ENCODE measurements at places on chromosomes 7 and 10. TPM values are rescaled to one million over a fixed set of nuclear protein-coding genes. Genes with fewer than 3 reads are reported as not detected.

DNA sequence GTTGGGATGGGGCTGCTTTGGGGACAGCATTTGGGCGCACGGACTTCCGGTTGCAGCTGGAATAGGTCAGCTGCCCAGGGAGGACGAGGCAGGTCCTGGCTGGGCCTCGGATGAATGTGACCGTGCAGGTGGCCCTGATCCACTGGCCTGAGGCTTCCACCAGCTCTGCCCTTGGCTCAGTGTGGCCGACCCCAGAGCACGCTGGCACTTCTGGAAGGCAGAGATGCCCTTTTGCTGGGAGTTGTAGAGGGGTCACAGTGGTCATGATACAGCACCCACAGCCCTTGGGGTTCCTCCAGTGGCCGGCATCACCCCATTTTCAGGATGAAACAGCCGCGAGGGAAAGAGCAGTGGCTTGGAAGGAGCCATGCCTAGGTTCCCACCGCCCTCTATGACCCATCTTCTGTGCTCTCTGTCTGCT, 19.0 kb downstream of the ADCY1 start:
- DNase-seq = no peak

DNA sequence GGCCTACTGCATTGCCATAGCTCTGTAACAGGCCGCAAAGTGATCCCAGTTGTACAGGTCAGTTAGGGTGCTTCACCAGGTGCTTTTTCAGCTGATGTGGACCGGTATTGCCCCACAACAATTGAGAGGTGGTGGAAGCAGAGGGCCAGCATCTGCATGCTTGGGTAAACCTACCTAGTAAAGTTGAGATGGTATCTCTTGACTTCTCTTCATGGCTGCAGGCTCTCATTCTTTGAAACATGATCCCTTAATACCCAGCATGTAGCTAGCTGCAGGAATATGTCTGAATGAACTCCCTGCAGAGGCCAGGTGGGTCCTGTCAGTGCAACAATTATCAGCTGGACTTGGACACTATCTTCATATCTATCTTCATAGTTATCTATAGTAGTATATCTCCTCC, 60.7 kb upstream of the CCDC6 start:
- DNase-seq = no peak

DNA sequence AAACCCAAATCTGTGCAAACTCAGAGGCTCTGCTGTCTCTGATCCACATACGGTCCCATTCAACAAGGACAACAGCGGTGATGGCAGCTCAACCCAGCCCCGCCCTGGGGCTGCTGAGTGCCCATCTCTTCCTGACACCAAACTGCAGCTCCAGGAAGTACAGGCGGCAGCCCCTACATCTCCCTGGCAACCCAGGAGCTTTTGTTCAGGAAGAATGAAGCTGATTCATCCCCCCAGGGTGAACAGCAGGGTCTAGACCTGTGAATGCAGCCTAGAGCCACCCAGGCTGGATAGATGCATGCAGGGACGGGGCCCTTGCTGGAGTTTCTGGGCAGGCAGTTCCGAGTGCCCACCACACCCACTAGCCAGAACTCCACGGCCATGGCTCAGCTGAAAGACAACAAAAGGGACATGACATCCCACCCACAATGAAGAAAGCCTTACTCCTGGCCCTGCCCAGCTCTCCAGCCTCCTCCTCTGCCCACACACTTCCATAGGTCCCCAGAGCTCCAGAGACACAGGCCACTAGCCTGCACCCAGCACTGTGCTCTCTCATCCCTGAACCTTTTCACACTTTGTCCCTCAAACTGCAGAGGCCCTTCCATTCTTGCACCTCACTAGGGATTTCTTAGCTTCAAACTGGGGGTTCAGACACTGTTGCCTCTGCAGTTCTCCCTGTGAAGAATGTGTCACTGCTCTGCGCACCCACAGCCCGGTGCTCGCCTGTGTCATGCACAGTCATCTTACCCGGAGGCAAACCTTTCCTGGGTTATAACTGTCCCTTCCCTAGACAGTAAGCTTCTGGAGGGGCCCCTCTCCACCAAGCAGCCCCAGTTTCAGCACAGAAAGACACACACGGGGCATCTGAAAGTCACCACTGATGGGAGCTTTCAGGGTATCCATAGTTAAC, 99.1 kb downstream of the GRID1 start:
- no peak for DNase-seq

GRCh38 chr10:65952086-65952485, 973.8 kb upstream of the LRRTM3 start:
- no peak for DNase-seq

DNA sequence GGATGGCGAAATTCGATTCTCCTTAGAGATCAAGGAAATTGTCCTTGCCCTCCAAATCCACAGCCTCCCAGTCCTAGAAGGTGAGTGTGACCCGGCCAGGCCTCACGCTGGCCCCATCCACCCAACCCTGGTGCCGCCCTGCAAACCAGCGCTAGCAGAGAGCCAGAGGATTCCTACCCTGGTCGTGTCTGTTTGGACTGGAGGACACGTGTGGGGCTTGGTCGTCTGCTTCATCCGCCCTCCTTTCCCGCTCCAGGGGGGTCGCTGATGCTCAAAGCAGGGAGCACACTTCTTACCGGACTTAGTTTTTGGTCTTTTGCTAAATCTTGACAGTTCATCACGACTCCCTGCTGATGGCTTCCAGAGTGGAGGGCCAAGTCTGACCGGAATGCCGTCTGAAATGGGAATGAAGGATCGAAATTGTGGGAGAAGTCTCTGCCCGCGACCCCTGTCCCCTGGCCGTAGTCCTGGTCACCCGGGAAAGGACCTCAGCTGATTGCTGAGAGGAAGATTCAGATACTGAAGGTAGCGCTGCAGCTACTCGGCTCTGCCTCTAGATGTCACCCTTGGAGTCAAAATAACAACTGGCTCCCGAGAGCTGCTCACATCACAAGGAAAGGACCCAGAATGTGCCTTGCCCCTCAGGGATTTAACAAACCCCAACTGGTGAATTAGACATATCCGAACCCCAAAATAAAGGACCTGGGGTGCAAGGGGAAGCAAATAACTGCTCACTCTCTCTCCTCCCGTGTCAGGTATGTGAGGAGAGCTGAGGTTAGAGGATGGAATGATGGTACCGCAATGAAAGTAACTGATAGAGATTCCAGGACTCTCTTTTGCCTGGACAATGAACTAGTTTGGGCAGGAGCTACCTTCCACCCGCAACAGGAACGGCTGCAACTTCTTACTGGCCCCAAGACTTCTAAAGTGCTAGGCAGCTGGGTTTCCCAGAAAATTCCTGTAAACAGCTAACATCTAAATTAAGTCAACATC, 23.5 kb upstream of the ORC5 start:
- DNase-seq = peak; percentile 57

DNA sequence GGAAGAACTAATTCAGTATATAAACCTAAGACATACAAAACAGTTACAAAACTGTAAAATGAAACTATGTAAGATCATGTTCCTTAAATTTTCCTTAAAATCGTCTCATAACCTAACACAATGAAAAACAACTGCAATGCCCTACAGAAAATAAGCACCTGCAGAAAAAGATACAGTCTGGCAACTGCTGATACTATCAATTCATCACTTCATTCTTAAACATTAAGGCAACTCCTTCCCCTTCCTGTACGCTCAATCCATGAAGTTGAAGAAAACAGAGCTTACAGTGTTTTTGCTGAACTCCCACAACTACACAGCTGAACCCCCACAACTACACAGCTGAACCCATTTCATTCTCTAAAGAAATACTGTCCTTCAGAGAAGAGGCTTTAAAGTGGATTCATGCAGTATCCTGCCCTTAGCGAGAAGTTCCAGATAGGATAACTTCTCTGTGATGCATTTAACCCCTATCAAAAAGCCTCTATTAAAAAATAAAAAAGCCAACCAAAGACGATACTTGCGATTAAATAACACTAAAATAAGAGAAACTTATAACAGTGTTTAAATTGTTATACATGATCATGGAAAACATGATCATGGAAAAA, 50.0 kb downstream of the JMJD1C start:
- DNase-seq = no peak

The AKR1C4 gene
- not detected for total RNA-seq

- DNase-seq = no peak
Measured at GRCh38 chr10:74063256-74063655, 65.3 kb downstream of the VCL start.

The PWWP2B gene
- 51.6 TPM for total RNA-seq

The VPS50 gene
- 14.6 TPM for total RNA-seq

DNA sequence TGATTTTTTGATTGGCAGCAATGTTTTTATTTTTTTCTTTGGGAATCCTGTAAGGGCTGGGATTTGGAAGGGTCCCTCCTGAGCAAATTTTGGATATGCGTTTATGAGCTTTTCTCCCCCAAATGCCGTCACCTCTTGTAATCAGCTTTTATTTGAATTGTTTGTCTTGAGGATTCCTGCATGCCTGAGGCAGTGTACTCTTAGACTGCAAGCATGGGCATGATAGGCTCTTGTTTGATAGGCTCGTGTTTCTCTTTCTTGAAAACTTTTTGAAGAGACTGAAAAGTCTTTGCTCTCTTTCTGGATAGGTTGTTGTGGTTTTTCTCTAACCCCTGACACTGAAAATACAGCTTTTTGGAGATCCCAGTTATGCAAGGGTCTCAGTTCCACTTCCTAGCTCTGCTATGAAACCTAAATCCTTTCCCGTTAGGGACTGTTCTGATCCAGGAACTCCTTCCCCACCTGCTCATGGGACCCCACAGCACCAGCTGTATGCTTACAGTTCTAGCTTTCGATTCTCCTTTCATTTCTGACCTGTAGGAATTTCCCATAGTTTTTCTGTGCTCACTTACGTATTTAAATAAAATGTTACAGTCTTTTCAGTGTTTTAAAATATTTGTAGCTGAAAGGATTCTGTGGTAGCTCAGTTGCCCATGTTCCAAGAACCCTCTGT, 17.2 kb downstream of the TSPAN13 start:
- no peak for DNase-seq

GRCh38 chr10:109762555-109762954, 160.8 kb downstream of the XPNPEP1 start:
- no peak for DNase-seq

DNA sequence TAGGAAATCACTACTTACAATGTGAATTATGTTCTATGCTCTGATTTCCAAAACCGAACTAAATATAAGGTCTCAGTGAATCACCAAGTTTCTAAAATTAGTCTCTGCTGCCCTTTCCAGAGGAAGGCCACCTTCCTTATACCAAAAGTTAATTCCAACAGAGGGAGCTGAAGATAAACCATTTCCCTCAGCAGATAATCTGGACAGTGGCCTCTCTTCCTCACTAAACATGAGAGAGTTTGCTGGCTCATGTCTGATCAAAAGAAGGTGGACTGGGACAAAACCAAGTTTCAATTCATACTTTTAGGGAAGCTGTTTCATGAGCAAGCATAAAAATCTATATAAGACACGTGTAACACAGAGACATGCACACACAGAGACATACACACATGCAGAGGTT, 6.4 kb downstream of the FEZF1 start:
- no peak for DNase-seq

DNA sequence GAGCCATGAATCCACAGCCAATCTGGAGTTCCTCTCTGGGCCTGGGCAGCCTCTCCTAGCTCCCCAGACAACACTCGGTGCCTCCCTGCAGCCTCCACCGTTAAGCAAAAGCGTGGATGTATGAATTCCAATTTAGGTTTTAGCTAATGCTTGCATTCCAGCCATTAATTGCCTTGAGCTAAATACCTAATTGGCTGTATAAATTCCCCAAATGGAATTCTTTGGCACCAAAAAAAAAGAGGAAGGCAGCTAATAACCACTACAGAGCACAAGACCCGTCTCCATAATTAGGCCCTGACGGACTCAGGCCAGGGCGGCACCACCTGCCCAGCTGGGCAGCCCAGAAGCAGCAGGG, 140.5 kb downstream of the PTPRN2 start:
- no peak for DNase-seq

DNA sequence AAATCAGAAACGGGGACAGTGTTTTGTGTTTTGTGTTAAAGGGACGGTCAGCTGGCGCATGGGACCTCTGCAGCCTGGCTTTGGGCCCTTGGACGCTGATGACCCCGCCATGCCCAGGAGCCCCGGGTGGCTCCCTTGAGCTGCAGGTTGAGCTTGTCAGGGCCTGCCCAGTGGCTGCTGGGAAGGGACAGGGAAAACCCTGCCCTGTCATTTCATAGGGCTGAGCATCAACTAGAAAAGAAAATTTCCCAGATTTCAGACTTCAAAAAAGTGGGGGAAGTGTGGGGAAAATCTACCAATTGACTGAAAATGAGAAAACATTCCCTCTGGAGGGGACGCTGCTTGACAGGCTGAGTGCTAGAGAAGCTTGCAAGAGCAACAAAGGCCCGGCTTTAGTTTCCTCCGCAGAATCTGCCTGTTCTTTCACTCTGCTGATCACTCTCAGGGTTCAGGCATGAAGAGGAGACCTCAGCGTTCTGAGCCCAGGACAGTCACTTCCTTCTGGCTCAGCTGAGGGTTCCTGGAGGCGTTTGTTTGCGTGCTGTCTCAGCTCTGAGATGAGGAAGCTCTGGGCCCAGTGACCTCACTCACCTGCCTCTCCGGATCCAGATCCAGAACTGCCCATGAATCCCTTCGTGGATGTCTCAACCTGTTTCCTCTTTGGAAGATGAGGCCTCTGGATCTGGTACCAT, 18.6 kb upstream of the DNAJB6 start:
- no peak for DNase-seq

GRCh38 chr10:101228966-101229265, 347 bp downstream of the LBX1 start:
- DNase-seq = no peak

The ATOH7 gene
- total RNA-seq = 0.28 TPM

The PAPOLB gene
- total RNA-seq = not detected

The FZD1 gene
- total RNA-seq = 1.8 TPM

- DNase-seq = no peak
Measured at GRCh38 chr7:71470326-71470725, 338.4 kb downstream of the GALNT17 start.

The EIF5AL1 gene
- 1.6 TPM for total RNA-seq

DNA sequence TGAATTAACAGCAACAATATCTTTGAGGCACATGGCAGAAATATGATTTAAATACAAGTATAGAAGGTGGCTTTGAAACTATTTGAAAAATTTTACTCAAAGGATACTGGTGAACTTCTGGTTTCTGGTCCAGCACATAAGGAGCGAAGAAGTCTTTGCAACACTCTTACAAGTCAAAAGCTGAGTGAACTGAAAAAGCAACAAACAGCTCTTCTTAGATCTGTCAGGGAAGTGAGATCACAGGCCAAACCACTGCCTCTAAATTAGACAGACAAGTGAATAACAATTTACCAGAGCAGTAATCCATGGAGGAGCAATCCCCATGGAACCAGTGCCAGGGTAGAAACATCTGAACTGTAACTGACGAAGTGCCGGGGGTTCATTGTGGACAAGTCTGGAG, 9.6 kb upstream of the VWC2 start:
- no peak for DNase-seq

- peak; percentile 64 for DNase-seq
Measured at GRCh38 chr7:30348083-30348560, 63.7 kb downstream of the ZNRF2 start.

The ST8SIA6 gene
- 0.82 TPM for total RNA-seq

- DNase-seq = no peak
Measured at GRCh38 chr10:71250405-71250804, 38.0 kb downstream of the UNC5B start.

- DNase-seq = no peak
Measured at GRCh38 chr7:3956949-3957348, 655.9 kb downstream of the SDK1 start.

GRCh38 chr7:74218343-74218698, 8.5 kb downstream of the LAT2 start:
- DNase-seq = no peak
